Ureter (tissue), 1 donor: ENCODE measurements at places on chromosomes 5 and 9.

GRCh38 chr5:141488591-141489561 lies at the start of gene PCDHGC5:
Gene PCDHGC5, plus strand, starts transcription at chr5:141489081. Its CDS starts 160 bp downstream, at chr5:141489241.
- no peak for DNase-seq

DNA sequence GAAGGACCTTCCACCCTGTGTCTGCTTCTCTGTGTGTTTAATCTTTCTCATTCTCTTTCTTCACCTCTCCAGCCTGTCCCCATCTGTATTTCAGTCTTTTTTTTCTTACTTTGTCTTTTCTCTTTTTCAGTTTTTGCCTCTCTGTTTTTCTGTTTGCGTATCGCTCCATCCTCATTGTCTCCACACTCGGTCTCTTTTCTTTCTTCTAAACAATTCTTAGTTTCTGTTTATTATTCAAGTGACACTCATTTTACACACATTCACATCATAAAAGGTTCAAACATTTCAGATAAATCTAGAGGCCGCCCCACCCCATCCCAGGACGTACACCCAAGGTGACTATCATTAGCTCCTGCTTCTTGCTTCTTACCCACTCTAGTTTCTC lies 9.8 kb downstream of the LHX2 start:
- no peak for DNase-seq

GRCh38 chr9:113205861-113206260 lies 15.2 kb downstream of the FKBP15 start:
- no peak for DNase-seq

- no peak for DNase-seq
Measured at GRCh38 chr5:25993701-25994100, 1044.7 kb downstream of the CDH9 start.

- no peak for DNase-seq
Measured at GRCh38 chr9:82720515-82720914, 342.4 kb downstream of the RASEF start.

DNA sequence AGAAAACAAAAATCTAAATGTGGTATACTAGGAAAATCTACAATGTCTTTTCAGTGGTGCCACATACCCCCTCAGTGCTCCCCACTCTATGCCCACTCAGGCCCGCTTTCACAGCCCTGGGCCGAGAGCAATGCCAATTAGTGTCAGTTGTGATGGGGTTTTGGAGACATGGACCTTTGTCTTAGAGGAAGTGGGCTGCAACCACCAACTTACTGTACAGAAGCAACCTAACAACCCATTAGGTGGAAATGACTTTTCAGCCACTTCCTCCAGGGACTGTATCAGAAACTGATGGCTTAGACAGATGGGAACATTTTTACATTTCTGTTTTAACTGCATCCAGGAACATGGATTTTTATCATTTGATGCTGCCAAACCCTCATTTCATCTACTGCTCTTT lies 268.0 kb downstream of the BNC2 start:
- DNase-seq, result no peak

DNA sequence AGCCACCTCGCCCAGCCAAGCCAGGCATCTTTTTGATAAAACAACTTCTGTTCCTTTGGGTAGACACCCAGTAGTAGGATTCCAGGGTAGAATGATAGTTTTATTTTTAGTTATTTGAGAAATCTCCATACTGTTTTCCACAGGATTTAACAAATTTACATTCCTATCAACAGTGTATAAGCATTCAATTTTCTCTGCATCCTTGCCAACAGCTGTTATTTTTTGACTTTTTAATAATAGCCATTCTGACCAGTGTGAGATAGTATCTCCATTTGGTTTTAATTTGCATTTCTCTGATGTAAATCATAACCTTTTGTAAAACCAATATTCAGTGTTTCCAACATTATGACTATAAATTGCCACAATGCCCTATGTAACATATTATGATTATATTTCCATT lies 28.2 kb upstream of the CCNB1 start:
- DNase-seq, result no peak

- DNase-seq, result no peak
Measured at GRCh38 chr9:123028973-123029372, 4.5 kb upstream of the GPR21 start.

DNA sequence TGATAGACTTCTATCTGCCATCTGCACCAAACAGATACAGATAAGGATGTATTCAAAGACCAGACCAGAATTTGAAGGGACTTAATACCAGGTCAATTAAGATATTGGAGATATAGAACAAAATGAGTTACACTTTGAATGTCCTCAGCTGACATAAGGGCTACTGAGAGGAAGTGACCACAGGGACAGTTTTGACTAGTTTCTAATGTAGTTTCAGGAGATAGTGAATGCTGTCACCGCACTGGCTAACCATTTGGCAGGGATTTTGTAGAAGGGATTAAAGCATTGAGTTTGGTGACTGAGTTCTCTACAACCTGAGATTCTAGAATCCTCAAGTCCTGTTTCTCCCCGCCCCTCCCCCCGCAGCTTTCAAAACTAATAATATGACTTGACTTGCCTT lies 22.7 kb downstream of the CCNH start:
- no peak for DNase-seq

GRCh38 chr5:166074582-166075481 lies 2216.6 kb upstream of the WWC1 start:
- DNase-seq, result no peak

- DNase-seq, result no peak
Measured at GRCh38 chr9:122225312-122226141, 3.2 kb downstream of the LHX6 start.

DNA sequence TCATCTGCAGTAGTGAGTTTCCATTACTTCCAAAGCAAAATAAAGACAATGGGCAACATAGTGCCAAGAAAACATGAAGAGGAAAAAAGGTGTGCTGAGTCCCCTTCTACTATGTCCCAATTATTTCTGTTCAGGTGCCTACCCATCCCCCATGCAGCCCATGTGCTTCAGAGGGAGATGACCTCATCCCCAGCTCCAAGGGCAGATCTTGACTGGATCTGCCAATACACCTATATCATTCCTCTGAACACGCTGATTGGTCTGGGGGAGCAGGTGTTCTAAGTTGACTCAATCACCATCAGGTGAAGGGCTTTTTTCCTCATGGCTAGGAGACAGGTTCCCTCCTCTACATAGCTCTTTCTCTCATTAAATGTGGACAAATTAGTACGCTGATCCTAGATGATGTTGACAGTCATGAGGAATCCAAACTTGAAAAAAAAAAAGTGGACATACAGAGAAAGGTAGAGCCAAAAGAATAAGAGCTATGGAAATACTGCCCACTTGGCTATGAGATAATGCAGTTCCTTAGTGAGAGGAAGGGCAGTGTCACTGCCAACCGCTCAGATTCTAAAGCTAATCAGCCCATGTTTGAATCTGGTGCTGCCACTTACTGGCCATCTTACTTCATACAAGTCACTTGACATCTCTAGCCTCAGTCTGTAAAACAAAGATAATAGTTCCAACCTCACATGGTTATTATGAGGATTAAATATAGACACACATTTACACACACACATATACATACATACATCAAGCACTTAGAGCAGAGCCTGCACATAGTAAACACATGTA lies 23.1 kb downstream of the PRELID2 start:
- DNase-seq, result no peak

DNA sequence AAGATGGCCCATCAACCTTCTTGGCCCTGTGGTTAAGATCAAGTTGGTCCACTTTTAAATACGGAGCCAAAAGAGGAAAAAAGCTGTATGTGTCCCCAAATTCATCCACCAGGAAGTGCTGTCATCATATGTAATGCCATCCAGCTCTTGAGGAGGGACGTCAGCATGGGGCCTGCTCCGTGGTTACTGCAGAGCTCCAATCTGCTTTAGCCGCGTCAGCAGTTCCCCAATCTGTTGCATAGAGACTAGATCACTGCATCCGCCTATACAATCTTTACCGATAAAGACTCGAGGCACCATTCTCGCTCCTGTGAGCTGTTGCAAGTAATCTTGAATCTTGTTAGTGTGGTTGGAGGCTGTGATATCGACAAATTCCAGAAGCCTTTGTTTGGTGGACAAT lies 65.7 kb downstream of the GABRA6 start:
- no peak for DNase-seq

DNA sequence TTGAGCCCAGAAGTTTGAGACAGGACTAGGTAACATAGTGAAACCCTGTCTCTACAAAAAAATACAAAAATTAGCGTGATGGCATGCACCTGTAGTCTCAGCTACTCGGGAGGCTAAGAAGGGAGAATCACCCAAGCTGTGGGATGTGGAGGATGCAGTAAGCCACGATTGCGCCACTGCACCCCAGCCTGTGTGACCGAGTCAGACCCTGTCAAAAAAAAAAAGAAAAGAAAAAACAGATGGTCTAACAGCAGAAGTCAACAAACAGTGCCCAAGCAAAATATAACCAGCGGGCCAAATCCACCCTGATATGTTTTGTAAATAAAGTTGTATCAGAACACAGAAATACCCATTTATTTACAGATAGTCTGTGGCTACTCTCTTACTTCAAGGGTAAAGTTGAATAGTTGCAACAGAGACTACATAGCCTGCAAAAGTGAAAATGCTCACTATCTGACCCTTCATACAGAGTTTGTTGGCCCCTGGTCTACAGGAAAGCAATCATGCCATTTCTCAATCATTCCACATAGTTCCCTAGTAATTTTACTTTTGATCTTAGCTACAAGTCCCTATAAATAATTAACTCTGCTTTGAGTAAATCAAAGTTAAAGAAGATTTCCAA lies 383.7 kb downstream of the TLE1 start:
- DNase-seq, result no peak

- DNase-seq, result no peak
Measured at GRCh38 chr9:83794051-83794450, 23.5 kb downstream of the GKAP1 start.

DNA sequence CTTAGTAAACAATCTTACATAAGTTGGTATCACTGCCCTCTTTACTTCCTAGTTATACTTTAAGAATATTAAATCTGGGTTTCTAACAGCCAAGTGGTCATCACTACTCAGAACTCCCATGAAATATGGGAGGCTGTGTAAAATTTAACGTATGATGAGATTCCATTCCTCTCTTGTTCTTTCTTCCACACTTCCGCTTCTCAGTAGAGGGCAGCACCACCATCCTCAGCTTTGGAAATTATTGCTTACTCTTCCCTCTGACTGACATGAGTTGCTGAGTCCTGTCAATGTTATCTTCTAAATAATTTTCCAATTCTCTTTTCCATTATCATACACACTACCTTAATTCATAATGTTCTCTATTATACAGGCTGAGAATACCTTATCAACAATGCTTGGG lies 194.0 kb downstream of the RFX3 start:
- no peak for DNase-seq

GRCh38 chr9:35070823-35071813 lies 1.3 kb downstream of the VCP start:
- DNase-seq, result no peak

DNA sequence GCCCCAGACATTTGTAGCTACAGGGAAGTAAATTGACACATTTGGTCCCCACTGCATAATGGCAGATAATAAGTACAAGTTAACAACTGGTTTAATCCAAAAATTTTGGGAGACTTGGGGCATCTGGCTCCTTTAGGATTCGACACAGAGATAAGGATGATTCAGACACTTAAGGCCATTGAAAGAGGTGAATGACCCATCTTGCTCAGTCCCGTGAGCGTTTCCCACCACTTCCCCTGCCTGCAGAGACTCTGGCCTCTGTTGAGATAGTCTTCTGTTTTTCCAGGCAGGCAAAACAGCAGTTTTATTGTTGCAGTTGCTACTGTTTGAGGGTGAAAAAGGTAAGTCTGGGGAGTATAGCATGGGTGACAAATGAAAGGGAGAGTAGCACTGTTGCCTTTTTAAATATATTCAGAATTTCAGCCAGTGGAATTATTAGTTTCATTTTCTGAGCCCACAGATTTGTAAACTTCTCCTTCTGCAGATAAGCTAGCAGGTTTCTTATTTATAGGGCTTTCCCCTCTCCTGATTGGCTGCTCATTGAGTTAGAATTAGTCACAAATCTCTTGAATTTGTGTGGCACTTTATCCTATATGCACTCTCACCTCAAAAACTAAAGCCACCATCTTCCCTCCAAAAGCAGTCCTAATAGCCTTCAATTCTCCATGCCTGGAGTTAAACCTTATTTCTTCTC lies 19.3 kb downstream of the ACO1 start:
- no peak for DNase-seq

DNA sequence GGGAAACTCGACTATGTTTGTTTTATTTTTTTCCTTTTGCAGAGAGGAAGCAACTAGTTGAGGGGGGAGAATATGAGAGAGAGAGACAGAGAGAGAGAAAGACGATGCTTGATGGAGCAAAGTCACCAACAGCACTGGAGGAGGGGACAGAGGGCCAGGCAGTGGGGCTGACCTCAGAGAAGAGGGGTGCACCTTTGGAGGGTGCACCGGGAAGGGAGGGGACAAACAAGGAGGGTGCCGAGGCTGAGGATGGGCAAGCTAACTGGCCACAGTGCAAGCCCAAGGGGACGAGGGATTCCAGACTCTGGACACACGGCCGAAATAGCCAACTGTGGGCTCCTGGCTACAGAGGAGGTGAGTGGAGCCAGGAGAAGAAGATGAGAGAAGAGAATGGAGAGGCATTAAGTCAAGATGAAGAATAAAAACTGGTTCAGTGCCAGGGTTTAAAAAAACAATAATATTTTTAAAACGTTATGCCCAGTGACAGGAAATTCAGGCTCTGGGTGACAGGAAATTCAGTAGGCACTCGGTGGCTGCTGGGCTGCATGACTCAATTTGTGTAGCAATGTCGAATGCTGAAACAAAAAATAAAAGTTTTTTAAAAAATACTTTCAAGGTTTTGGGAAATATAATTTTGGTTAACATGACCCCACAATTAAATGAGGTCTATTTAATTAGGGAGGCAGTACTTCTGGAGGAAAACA lies 13.3 kb upstream of the GLRX start:
- no peak for DNase-seq

DNA sequence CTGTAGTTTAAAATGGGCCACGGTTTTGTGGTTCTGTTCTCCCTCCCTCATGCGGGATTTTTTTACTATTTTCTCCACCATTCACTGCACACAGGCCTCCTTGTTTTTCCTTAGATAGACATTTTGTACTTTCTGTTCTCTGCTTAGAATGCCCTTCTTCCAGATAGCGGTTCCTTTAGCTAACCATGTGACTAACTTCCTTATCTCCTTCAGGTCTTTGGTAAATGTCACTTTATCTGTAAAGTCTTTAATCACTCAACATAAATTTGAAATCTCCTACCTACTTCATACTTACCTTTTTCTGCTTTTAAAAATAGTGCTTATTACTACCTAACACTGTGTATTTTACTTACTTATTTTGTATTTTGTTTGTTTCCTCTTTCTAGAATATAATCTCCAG lies 15.0 kb downstream of the FER start:
- no peak for DNase-seq

GRCh38 chr5:131357739-131358561 lies 94.1 kb downstream of the CDC42SE2 start:
- DNase-seq, result no peak

DNA sequence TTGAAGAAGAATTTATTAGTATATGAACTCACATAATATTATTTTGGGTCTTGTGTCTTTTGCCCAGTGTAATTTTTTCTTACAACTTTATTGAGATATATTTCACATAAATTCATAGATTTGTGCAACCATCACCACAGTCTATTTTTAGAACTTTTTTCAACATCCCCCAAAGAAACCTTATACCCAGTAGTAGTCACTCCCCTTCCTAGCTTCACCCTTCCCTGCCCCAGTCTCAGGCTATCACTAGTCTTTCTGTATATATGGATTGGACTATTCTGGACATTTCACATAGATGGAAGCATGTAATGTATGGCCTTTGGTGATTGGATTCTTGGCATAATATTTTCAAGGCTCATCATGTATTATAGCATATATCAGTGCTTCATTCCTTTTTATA lies 67.8 kb downstream of the MAN2A1 start:
- no peak for DNase-seq
